ENCODE measurements at places on chromosomes 13 and 19.

- DNase-seq = no peak
Observed at GRCh38 chr19:32909257-32909656, 39.7 kb upstream of the SLC7A9 start.

DNA sequence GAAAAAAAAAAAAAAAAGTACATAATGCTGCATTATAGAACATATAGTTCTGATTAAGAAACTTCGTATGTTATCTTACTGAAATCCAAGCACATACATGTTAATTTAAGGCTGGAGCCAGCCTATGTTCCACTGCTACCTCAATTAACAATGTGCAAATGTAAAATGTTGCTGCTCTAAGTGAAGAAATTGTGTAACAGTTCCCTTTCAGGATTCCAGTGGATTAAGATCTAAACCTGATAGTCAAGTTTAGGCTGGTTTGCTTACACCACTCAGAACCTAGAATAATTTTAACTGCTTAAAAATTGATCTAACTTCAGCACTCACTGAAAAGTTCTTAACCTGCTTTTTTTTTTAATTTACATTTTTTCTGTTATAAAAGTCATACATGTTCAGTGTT is 4.2 kb downstream of the VPS36 start:
- DNase-seq = no peak

DNA sequence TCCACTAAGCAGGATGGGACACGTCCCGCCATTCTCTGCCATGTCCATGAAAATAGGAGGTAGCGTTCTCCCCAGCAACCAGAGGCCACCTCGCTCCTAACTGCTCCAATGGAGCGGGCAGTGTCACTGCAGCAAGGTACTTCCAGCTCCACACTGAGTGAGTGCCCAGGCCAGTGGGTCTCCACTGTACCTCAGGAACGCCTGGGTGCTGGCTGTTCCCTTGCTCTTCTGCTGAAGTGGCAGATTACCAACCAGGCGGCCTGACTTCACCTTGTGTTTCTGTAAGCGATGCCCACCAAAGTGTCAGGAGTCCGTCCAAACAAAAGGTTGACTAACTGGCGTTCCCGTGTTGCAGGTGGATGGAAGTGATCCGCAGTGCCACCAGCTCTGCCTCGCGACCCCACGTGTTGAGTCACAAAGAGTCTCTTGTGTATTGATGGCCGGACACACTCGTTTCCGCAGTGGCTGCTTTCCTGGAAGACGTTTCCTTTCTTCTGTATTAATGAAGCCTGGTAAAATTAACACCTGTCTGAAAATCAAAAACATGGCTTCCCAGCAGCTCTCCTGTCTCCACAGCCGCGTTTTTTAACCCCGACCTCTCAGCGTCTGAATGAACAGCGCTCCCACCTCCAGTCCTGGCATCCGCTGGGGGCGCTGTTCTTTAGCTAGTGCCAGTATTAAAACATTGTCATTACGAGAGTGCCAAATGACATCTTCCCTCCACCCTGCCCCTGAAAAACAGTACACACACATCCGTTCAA is 128.8 kb downstream of the STK24 start:
- peak; percentile 54 for DNase-seq

- DNase-seq = no peak
Observed at GRCh38 chr19:56112313-56112709, 8.8 kb downstream of the ZNF787 start.

DNA sequence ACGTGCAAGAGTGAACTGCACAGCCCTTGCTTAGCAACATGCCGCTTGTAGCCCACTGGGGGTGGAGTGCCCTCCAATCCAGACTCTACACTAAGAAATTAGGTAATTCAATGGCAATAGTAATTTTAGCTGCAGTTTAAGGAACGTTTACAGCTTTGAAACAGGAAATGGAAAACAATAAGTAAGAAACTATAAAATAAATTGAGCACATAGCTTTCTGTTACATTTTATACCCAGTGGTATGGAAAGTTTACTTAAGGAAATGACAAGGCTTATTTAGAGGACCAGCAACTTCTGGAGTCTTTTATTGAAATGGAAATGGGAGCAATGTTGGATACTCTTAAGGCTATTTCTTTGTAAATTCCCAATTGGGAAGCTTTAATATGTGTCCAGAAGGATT is 373.2 kb downstream of the KCNRG start:
- DNase-seq = no peak

- DNase-seq = peak; percentile 71
Observed at GRCh38 chr19:32599736-32600157, 18.8 kb downstream of the PDCD5 start.

GRCh38 chr13:91609353-91609752 is 210.9 kb downstream of the GPC5 start:
- no peak for DNase-seq

DNA sequence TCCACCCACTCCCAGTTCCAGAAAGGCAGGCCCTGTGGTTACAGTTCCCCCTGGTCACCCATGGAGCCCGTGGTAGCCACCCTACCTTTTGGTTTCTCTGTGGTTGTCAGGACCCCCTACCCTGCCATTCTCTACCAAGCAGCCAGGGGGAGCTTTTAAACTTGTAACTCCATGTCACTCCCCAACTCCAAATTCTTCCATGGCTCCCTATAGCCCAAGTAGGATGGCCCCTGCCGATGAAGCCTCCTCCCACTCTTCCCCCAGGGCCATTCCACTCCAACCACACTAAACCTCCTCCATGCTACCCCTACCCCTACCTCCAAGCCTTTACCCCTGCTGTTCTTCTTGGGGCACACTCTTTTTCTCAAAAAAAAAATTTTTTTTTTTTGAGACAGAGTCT is 2.2 kb downstream of the S1PR2 start:
- DNase-seq = peak; percentile 54

DNA sequence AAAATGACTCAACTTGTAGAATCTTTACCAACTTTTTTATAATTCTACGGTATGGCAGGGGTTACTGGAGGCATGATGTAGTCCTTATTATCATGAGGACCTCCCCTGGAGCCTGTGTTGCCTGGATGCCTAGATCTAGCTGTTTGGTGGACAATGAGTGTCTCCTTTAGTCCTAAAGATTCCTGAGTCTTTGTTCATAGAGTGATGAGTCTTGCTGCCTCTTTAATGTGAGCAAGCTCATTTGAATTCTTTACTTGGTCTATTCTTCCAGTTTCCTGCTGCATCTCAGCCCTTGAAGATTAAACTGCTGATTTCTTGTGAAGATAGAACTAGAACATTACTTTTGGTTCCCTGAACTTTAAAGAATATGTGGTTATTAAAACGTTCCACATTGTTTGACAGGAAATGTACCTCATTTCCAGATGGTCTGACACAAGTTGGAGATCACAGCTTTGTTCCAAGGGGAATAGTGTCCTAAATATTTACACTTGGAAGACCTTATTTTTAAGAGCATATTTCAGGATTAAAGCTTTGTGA is 51.9 kb downstream of the SLAIN1 start:
- DNase-seq = no peak

- DNase-seq = no peak
Observed at GRCh38 chr13:86185107-86185506, 385.9 kb upstream of the SLITRK6 start.

DNA sequence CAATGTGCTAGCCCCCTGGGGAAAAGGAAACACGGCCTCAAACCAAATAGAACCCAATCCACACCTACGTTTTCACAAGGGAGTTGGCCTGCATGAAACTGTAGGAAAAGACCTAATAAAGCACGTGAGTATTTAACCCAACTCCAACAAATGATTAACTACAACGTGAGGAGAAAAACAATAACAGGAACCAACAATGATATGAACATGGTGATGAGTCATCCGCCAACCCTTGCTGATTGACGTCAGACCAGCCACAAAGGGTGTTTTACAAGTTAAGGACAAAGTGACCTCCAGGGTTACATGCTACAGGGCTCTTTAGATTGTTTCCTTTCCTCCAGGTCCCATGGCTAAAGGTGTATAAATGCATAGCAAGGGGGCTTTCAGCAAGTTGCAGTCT is 460.5 kb downstream of the COG6 start:
- DNase-seq = peak; percentile 68

- no peak for DNase-seq
Observed at GRCh38 chr19:46849610-46850009, 1.0 kb downstream of the AP2S1 start.

- no peak for DNase-seq
Observed at GRCh38 chr19:5182751-5183150, 157.9 kb downstream of the PTPRS start.

- no peak for DNase-seq
Observed at GRCh38 chr19:44596428-44597130, 16.8 kb upstream of the IGSF23 start.

- no peak for DNase-seq
Observed at GRCh38 chr19:30781519-30781918, 409.3 kb downstream of the ZNF536 start.

GRCh38 chr13:50800091-50800739 is 43.3 kb downstream of the DLEU7 start:
- DNase-seq = no peak

DNA sequence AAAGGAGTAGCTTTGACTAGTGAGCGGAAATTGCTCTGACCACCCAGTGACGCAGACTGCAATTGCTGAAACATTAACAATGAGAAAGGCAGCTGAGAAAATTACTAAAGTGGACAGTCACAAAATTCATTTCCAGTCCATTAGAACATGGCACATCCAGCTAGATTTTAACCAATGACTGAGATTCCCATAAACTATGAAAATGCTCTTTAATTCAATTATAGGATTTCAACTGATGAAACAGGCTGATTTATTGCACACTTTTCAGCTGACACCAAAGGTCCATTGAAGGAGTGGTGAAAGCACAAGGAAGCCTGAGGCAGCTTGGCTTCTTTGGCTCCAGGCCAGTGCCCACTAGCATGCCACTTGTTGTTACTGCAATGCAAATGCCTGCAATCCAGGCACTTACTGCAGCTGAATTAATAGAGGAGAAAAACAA is 933.4 kb downstream of the SLITRK6 start:
- no peak for DNase-seq

GRCh38 chr13:44865722-44866410 is 123.4 kb downstream of the NUFIP1 start:
- DNase-seq = no peak

- DNase-seq = no peak
Observed at GRCh38 chr13:102935896-102936321, 90.1 kb downstream of the ERCC5 start.

DNA sequence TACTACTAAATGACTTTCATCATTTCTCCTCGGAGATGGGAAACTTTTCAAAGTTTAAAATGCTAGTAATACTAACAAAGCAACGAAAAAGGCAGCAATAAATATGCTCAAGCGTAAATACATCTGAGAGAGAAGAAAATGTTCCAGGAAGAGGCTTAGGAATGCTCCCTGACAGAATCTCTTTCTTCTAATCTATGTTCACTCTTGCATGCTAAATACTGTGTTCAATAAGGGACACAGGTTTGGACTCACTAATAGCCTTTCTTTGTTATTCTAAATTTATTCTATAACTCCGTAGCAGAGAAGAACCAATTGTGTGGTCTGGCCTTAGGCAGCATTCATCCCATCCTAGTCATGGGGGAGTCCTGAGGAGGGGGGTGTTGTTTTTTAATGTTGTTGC is 823.0 kb downstream of the PCDH9 start:
- DNase-seq = no peak

DNA sequence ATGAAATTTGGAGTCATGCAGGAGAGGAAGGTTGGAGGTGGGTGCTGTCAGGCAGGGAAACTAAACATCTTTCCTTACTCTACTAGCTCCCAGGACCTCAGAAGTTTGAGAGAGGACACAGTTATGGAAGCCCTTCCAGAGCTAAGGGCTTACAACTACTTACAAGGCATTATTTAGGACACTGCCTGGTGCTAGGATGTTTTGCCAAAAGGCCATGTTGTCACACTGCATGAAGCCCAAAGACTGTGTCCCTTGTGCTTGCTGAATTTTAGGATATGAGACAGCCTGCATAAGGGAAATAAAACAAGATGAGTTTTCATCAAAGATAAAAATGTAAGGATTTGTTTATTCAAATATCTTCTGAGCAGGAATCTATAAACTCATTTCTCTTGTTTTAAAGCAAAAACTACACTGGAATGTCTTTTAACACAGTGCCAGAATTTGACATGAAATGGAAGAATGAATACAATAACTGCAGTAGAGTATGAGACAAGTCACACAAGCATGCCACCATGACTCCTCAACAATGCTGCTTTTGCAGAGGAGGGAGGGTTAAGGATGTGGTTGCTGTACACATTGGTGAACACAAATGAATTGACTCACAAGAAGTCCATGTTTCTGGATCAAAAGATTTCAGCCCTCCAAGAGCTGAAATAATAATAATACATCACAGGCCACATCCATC is 258.4 kb downstream of the SPRY2 start:
- DNase-seq = no peak

- DNase-seq = no peak
Observed at GRCh38 chr13:66275416-66275815, 954.7 kb downstream of the PCDH9 start.

DNA sequence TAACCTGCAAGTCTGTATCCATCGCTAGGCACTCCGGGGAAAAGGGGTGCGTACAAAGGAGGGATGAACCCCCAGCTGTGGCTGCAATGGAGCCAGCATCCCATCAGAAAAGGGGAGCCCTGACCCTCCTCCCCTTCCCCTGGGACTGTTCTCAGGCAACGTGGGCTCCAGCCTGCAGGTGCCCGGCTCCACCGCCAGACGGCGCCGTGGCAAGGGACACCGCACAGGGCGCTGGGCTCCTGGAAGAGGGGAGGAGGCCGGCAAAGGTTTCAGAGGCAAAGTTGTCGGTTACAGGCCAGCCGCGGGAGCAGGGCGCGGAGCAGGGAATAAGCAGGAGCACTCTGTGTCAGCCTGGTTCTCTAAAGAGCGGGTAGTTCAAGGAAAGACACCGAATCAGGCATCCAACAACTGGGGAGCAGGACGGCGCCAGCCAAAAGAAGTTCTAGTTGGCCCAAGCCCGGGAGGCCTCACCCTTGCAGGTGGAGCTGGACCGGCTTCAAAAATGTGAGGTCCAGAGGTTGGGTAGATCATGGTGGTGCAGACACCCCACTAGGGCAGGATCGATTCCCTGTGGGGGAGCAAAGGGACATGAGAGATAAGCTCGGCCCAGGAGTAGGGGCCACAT is 53.0 kb upstream of the ATP12A start:
- DNase-seq = no peak

GRCh38 chr13:48507021-48507420 is 25.9 kb downstream of the RCBTB2 start:
- DNase-seq = no peak

DNA sequence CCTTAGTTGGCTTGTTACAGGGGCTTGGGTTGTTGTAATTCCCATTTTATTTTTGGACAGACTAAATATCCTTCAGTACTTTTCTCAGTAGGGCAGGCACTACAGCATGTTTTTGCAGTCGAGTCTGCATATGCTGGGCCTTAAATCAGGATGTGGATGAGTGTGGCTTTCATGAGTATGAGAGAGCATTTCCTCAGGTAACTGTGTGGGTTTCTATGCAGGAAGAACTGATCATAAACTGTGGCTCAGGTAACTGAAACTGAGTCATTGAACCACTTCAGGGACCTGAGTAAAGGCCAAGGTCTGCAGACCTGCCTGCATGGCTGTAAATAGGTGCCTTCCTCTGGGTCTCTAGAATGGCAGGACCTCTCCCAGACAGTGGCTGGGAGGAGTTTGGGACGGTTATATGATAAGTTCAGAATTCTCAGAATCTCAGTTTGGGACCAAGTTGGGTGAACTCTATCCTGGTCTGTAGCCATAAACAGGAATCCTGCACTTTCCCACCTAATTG is 112.1 kb downstream of the ZNF737 start:
- DNase-seq = no peak
